ENCODE measurements at places on chromosomes 1 and 21.

DNA sequence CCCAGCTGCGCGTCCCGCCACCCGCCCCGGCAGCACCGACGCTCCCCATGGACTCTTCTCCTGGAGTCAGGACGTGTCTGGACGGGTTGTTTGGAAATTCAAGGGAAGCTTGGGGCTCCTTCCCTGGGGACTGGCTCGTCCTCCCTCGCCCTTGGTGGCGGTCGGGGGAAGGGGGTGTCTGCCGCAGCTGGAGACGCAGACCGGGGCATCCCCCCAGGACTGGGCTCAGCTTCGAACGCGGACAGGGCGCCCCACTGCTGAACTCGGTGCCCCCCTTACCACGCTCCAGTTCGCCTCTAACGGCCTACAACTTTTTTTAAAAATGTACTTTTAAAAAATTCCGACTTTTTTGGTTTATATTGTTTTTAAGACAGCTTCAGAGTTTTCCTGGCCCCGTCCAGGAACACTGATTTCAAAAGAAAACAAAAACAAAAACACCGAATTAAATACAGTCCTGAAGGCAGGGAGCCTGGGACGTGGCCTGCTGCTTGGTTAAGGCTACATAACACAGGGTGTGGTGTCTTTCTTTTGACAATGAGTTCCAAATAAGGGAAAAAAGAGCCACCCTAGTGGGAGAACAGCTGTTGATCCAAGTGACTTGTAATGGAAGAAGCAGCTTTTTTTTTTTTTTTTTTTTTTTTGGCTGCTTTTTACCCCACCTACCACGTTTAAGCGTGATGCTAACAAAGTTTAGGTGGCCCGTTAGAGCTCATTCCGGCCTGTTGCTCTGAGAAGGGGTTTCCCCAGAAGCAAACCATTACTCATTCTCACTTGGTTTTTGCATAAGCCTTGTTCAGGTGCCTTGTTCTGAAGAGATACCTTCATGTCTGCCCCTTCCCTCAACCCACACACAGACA lies 862 bp upstream of the DIPK1A start:
- DNase-seq, result no peak

DNA sequence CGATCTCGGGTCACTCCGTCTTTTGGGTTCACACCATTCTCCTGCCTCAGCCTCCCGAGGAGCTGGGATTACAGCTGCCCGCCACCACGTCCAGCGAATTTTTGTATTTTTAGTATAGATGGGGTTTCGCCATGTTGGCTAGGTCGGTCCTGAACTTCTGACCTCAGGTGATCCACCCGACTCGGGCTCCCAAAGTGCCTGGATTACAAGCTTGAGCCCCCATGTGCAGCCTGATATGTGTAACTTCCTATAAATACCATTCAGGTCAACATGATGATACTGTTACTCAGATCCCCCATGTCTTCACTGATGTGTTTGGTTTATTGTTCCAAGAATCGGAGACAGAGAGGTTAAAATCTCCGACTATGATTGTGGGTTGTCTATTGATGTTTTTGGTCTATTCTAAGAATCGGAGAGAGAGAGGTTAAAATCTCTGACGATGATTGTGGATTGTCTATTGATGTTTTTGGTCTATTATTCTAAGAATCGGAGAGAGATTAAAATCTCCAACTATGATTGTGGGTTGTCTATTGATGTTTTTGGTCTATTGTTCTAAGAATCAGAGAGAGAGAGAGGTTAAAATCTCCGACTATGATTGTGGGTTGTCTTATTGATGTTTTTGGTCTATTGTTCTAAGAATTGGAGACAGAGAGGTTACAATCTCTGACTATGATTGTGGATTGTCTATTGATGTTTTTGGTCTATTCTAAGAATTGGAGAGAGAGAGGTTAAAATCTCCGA lies 17.0 kb downstream of the C1orf159 start:
- no peak for DNase-seq

- no peak for DNase-seq
These were observed 35.5 kb downstream of the ST6GALNAC3 start for GRCh38 chr1:76109901-76110560.

GRCh38 chr1:156577550-156577949 lies 2.0 kb upstream of the TTC24 start:
- DNase-seq, result peak; percentile 62

DNA sequence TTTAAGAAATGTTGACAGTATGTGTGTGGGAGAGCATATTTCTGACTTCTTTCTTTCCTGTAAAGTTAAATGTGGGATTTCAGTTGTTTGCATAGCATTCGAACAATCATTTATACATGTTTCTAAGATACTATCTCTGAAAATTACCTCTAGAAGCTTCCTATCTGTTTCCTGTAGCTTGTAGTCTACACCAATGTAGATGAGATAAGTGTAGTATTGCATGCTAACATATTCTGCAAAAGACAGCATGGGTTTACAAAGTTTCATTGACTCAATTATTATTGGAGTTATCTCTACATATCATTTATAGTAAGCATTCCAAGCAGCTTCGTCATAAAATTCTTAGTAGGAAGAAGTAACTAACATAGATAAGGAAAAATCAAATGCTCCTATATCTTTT lies 98.9 kb upstream of the DPYD start:
- DNase-seq, result no peak

GRCh38 chr1:147741065-147741464 lies 19.3 kb downstream of the GJA5 start:
- DNase-seq, result no peak

DNA sequence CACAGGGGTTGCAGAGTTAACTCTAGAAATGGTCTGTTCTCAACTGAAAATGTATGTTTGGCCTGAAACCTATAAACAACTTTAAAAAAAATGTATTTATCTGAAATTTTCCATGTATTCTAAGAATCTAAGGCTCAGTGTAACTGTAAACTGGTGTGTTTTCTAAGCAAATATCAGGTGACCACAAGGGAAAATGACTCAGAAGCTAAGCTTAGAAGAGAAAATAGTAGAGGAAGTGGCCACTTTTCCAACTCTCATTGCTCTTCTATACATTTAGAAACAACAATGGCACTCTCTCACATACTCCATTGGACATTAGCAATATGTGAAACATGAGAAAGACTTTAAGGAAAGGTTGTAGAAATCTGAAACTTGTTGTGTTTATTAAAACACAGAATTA lies 7.5 kb downstream of the TNFSF18 start:
- no peak for DNase-seq

DNA sequence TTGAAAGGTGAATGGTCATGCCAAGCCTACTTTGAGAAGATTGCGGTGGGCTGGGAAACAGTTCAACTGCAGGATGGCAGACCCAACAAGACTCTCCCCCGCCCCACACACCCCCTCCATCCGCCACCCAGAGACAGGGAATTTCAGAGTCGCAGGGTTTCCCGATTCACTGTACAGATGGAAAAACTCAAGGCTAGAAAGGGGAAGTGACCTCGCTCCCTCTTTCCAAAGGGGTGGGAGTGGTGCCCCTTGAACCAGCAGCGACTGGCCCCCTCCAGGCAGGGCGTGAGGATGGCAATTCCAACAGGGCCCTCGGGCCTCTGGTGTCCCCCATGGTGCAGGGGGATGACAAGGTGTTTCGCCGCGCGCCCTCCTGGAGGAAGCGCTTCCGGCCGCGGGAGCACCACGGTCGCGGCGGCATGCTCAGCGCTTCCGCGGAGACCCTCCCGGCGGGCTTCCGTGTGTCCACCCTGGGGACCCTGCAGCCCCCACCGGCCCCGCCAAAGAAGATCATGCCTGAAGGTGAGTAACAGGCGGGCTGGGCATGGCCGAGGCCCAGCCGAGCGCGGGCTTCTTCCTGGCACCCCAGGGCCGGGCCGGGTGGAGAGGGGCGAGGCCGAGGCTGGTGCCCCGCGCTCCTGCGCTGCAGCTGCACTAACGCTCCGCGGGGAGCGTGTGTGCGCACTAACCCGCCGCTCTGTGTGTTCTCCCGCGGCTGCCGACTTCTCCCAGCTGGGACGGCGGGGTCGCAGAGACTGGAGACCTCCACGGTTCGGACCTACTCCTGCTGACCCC lies 10.4 kb downstream of the MYOG start:
- no peak for DNase-seq

DNA sequence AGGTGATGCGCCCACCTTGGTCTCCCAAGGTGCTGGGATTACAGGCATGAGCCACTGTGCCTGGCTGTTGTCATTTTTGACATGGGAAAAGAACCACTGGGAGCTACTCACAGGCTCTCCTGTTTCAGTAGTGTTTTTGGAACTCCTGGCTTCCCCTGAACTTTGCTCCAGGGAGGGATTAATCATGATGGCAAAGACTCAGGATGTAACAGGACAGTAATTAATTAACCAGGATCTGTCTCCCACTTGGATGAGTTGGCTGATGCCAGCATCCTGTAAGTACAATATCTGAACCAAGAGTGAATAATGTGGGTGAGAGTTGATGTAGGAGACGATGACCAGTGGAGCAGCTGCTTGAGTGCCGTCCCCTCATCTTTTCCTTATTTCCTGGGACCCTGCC lies 4.9 kb downstream of the SFT2D2 start:
- DNase-seq, result no peak

- DNase-seq, result no peak
These were observed 12.9 kb upstream of the TNN start for GRCh38 chr1:175054736-175055135.

GRCh38 chr1:243415663-243416408 lies 160.0 kb downstream of the SDCCAG8 start:
- DNase-seq, result no peak

GRCh38 chr1:227726924-227727599 lies 8.0 kb downstream of the JMJD4 start:
- no peak for DNase-seq

DNA sequence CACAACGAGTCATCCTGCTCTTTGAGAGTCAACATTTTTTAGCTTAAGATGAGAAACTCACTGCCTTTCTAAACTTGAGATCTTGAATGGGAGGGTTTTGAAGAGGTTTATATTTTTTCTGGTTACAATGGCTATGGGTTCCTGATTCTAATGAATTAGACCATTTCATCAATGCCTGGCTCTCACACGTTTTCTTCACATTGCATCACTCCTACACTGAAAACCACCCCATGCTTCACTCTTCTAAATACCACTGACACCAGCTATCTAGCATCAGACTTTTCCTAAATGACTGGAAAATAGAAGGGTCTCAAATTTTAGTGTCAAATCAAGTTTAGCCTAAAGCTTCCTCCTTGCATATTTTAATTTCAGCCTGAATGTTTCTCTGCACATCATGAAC lies 606.1 kb upstream of the USP24 start:
- DNase-seq, result no peak

DNA sequence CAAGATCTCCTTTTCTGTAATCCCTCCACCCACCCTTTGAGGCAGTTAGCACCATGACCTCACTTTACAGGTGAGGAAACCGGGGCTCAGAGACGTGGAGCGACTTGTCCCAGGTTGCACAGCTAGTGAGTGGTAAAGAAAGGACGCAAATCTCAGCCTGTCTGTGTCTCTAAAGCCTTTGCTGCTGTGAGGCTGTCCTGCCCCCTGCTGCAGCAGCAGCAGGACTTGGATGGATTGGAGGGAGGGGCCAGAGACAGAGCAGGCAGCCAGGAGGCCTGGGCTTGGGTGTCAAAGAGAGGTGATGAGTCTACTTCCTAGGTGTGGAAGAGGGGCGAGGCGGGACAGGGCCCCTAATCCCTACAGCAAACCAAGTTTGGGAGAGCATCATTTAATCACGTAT lies 69.6 kb downstream of the PTPRU start:
- no peak for DNase-seq

- DNase-seq, result no peak
These were observed 7.4 kb downstream of the DNAJC11 start for GRCh38 chr1:6694121-6694713.

DNA sequence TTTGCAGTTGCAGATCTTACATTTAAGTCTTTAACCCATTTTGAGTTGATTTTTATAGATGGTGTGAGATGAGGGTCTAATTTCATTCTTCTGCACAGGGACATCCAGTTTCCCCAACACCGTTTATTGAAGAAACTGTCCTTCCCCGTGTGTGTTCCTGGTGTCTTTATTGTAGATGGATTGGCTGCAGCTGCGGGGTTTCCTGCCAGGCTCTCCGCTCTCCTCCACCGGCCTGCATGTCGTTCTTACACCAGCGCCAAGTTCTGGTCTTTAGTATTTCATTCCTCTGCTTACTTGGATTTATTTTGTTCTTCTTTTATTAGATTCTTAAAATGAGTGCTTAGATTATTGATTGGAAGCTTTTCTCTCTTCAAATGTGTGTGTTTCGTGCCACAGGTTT lies 98.9 kb upstream of the COL6A1 start:
- DNase-seq, result no peak

DNA sequence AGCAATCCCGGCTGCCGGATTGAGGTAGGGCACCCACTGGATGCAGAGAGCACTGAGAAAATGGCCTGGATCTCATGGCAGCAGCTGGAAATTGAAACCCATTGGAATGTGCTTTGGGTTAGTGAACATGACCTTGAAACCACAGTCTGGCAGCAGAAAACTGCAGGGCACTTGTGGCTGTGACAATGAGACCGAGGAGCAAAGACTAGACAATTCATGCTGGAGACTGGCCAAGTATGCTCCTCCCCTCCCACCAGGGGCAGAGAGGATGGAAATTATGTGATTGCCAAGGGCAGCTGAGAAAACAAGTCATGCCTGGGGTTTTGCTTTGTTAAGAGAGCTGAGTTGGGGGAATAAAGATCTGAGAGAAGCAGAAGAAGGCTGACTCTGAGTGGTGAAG lies 60.7 kb downstream of the ZNF697 start:
- peak; percentile 73 for DNase-seq

- no peak for DNase-seq
These were observed 741.4 kb downstream of the KCNT2 start for GRCh38 chr1:195866781-195867222.

DNA sequence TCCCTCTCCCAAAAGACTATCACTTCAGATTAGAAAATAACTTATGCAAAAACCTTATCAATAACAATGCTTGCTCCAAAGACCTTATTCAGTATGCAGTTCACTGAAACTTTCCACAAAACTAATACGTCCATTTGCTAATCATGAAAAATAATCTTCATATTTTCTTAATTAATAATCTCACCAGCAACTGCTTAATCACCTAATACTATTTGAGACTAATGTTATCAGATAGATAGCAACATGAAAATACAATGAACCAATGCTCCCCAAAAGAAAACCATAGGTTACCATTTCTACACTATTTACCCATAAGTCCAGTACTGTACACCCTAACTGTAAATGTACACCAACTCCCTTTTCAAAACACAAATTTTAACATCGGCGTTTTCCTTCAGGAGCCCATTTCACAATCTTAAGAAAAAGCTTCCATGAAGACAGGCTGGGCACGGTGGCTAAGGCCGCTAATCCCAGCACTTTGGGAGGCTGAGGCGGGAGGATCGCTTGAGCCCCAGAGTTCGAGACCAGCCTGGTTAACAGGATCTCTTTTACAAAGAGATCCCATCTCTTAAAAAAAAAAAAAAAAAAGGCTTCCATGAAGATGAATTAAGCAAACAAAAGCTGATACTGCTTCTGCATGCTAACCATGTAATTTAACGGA lies 1.7 kb downstream of the GNB1 start:
- no peak for DNase-seq

GRCh38 chr1:165854101-165854845 lies 26.9 kb downstream of the UCK2 start:
- DNase-seq, result no peak
